Neural progenitor cell (in vitro differentiated cells): ENCODE measurements at places on chromosomes 16 and 17.

DNA sequence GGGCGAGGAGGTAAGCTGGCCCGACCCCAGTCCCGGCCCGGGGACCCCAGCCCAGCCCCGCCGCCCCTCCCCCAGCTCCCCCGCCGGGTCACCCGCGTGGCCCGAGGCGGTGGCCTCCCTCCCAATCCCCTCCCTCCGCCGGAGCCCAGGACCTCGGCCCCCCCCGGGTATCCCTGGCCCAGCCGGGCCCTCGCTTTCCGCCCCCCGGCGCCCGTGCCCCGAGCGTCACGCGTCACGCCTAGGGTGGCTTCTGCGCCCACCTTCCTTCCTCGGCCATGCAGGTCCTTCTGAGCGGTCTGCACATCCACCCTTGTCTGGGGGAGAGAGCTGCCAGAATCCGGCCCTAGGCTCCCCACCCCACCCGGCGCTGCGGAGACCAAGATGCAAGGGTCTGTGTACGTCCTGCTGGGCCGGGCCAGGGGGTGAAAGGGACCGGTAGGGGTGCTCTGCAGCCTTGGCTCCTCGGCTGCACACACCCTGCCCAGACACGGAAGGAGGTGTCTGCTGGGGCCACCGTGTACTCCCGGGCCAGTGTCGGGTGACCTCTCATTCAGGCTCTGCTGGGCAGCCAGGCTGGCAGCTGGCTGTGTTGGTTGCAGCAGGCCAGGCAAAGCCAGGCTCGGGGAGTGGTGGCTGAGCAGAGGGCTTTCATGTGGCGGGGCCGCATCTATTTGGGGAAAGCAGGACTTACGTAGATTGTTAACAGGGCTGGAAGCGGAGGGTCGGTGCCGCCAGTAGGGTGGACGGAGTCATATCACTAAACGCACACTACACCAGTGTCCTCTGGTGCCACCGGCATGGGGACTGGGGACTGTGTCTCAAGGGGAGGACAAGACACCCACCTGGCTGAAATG lies 754 bp downstream of the RAB11FIP4 start:
- DNase-seq = peak; percentile 9

GRCh38 chr16:54219709-54220108 lies 66.9 kb downstream of the IRX3 start:
- no peak for DNase-seq

- peak; percentile 40 for DNase-seq
Observed at GRCh38 chr17:75876938-75877751, 1.2 kb downstream of the TRIM47 start.

DNA sequence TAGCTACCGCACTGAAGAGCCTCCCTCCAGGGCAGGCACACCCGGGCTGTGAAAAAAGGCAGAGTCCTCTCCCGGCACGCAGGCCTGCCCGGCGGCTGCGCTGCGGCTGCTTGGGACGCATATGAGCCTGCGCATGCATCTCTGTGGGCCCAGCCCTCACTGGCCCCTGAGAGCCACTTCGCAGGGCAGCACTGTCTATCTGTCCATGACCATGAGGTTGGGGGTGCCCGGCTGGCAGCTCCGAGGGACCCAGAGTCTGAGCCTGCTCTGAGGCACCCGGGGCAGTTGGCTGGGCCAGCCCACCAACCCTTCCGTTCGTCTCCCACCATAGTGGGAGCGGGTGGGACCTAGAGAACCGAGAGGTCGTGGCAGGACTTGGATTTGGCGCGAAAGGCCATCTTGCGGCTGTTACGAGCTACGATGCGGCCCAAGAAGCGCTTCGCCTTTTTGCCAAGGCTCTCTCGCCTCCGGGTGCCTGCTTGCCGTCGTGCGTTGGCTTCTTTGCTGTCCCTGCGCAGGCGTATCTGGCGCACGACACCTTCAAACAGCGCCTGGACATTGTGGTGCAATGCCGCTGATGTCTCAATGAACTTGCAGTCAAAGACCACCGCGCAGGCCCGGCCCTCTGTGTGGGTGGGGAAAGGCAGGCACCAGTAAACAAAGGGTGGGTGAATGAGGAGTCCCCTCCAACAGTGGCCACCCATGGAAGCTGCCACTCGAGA lies 3.2 kb upstream of the CDH16 start:
- no peak for DNase-seq

DNA sequence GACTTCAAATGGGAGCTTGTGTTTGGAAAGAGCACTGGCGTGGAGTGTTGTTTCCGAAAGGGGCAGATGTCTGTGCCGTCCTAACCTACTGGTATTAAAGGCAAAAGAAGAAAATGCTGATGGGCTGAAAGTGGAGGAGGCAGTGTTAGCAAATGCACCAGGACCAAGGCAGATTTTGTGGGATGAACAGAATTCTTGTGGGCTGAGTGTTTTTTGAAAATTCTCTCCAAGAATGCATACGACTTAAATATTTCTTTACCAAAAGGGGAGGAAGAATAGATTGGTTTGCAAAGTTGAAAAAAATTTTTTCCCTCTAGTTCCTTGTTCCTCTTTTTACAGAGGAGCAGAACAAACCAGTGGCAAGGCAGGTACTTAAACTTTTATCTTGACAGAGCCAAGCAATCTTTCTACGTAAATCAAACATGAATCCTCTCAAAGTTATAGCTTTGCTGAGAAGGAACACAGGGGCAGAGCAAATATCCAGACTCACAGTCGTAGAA lies 16.8 kb downstream of the MARCHF10 start:
- no peak for DNase-seq

DNA sequence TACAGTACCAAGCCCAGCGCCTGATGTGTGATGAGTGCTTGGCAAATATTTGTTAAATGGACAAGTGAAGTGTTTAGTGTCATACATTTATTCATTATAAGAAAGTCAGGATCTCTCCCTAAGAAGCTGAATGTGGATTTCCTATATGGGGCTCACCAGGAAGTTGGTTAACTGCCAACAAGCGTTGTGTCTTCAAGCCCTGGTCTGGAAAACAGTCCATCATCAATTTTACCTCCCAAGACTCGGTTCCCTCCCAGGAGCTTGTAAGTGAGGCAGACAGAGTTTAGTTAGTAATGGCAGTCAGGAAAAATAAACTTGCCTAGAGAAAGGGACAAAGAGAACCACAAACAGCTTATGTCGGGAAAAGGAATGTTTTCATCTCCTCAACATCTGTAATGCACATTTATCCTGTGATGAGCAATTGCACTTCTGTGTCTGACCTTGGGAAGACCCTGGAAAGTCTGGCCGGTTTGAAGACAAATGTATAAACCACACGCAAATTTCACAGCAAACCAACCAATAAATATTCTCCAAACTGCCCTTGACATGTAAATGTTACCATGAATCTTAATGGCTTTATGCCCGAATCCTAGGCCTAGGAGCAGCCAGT lies 28.3 kb downstream of the C16orf95 start:
- no peak for DNase-seq

GRCh38 chr17:602436-602835 lies 112.2 kb downstream of the VPS53 start:
- DNase-seq = no peak

DNA sequence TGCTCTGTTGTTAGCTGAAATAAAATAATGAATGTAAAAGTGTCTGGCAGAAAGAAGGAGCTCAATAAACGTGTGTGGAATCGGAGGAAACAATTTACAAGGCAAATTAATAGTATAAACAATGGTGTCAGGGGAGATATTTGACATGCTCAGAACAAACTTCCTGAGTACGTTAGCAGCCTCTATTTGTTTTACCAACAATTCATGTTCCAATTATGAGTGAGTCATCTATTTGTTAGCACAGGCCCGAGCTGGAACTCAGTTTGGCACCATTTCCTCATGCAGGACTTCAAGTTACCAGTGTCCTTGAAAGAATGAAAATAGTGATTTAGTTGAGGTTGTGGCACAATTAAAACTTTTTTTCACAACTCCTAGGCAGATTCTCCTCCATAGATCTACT lies 9.1 kb downstream of the ASIC2 start:
- DNase-seq = no peak

- DNase-seq = no peak
Observed at GRCh38 chr17:65537845-65538674, 23.4 kb downstream of the AXIN2 start.

GRCh38 chr16:51317575-51317974 lies 166.5 kb upstream of the SALL1 start:
- no peak for DNase-seq

GRCh38 chr17:17819111-17819510 lies 17.7 kb downstream of the SREBF1 start:
- no peak for DNase-seq

DNA sequence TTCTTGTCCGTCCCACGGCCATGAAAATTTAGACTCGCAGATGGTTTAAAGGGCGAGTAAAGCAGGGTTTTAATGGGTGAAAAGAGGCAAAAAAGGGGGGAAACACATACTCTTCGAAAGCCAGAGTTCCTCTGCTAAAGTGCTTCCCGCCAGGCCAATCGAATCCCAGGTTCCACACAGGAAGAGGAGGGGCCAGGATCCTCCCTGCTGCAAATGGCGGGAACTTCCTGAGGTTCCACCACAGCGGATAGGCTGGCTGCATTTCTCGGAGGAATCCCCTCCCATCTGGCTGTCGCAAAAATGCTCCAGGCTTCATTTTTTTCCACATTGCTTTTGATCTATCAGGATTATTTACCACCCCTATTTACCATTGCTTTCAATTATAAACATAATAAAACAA lies 670.1 kb upstream of the CA10 start:
- no peak for DNase-seq

DNA sequence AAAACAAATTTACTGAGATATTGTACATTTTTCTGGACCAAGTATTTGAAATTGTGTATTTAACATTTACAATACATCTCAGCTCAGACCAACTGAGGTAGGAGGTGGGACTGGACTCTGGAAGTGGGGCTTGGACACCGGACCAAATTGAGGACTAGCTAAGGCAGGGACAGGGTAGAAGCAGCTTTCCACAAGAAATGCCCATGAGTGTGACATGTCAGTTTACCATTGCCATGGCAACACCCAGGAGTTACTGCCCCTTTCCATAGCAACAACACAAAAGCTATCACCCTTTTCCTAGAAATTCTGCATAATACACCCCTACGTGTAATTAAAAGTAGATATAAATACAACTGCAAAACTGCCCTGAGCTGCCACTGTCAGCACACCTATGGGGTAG lies 191.5 kb upstream of the ASIC2 start:
- DNase-seq = no peak

GRCh38 chr17:64784353-64785010 lies 122.4 kb upstream of the SMURF2 start:
- DNase-seq = no peak

DNA sequence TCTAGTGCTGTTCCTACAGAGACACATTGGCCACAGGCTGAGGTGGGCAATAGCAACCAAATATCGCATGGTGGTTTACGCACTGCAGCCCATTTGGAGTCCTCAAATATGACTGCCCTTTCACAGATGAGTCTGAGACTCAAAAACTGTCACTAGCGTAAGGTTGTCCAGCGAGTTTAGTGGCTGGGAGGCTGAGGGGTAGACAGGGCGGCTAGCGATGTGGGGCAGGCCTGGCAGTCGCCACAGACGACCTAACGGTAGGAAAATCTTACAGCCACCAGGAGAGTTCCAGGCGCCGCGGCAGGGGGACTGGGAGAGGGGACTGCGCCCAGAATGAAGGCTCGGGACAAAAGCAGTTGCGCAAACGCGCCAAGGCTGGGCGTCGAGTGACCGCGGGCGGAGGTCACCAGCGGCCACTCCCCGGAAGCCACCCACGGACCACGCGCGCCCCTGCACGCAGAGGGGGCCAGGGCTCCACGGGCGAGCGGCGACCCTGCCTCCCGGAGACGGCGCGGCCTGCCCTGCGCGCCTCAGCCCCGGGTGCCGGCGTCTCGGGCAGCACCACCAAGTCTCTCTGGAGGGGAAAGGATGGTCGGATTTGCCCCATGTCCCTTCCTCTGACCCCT lies 699 bp upstream of the MAP1LC3B start:
- peak; percentile 77 for DNase-seq

DNA sequence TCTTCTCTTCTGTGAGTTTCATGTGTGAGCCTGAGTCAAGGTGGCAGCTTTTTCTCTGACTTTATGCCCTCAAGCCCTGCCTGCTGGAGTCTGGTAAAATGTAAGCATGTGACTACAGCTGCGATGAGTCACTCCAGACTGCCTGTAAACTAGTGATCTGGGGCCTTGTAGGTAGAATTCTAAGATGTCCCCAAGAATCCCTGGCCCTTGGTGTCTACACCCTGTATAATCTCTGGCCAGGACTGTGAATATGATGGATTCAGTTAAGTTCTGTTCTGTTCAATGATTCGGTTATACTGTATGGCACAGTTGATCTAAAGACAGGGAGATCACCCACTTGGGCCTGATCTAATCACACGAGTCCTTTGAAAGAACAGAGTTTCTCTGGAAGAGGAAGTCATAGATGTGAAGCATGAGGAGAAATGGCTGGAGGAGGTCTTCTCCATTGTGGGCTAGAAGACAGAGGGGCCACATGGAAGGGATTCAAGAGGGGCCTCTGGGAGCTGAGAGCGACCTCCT lies 29.8 kb downstream of the PRSS54 start:
- DNase-seq = no peak

DNA sequence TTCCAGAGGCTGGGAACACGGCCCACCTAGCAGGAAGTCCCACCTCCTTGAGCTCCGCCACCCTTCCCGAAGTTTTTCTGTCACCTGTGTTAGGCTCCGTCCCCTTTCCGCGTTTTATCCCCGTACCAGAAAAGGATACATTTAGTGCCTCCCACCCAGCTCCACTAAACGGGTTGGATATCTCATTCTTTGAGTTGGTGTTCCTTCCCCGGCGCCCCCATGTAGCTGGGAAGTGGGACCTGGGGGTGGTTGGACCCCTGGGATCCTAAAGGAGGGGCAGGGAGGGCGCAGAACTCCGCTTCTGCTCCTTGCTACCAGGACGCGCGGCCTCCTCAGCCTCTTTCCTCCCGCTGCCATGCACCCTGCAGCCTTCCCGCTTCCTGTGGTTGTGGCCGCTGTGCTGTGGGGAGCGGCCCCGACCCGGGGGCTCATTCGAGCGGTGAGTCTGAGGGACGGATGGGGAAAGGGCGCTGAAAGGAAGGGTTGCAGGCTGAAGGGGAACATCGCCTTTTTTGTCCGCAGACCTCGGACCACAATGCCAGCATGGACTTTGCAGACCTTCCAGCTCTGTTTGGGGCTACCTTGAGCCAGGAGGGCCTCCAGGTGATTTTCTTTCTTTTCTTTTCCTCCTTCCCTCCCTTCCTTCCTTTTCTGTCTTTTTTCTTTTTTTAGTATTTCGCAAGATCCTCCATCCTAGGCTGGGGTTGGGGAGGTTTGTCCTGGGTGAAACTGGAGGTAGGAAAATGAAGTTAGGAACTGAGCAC lies 669 bp downstream of the RNF167 start:
- no peak for DNase-seq

- peak; percentile 51 for DNase-seq
Observed at GRCh38 chr17:74433421-74434121, 1.7 kb downstream of the GPRC5C start.

GRCh38 chr16:88951501-88951900 lies 25.5 kb downstream of the CBFA2T3 start:
- DNase-seq = no peak

GRCh38 chr16:78686601-78687000 lies 587.1 kb downstream of the WWOX start:
- DNase-seq = no peak

- no peak for DNase-seq
Observed at GRCh38 chr16:84115919-84116719, 623 bp downstream of the MBTPS1 start.

- no peak for DNase-seq
Observed at GRCh38 chr17:11302401-11303186, 61.6 kb downstream of the SHISA6 start.

GRCh38 chr16:25217112-25217511 lies 365 bp downstream of the AQP8 start:
- no peak for DNase-seq

GRCh38 chr17:73290399-73291259 lies 21.2 kb downstream of the CDC42EP4 start:
- DNase-seq = no peak
